ENCODE measurements at places on chromosomes 12 and 14. TPM values are rescaled to one million over a fixed set of nuclear protein-coding genes. Genes with fewer than 3 reads are reported as not detected.

GRCh38 chr14:61675291-61675690, 20.0 kb upstream of the HIF1A start:
- peaks cover 9% of the 10 kb centered on the region for H3K4me1 ChIP-seq
- no peaks in the 10 kb centered on the region for H3K27me3 ChIP-seq
- H3K36me3 ChIP-seq: no peaks in the 10 kb centered on the region
- H3K4me3 ChIP-seq: no peak overlapping the region
- no peak overlapping the region for H3K27ac ChIP-seq

DNA sequence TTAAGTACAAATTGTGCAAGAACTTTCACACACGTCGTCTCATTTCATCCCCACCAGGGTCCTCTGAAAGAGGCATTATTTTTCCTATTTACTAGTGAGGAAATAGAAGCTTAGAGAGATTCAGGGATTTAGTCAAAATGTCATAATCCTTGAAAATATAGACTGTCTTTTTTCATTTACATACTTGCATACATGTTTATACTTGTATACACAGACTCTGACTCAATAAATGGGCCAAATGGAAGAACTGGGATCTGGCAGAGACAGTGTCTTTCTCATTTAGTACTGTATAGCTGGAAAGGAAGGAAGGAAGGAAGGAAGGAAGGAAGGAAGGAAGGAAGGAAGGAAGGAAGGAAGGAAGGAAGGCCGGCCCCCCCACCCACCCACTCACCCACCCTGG, 357.7 kb upstream of the SOX5 start:
- H3K27me3 ChIP-seq: peaks cover 2% of the 10 kb centered on the region
- no peak overlapping the region for H3K4me3 ChIP-seq
- H3K27ac ChIP-seq: no peak overlapping the region
- no peaks in the 10 kb centered on the region for H3K4me1 ChIP-seq

Gene HOXC6
- not detected for total RNA-seq

Gene TPH2
- total RNA-seq: not detected

Gene SYNDIG1L
- total RNA-seq: not detected
